ENCODE measurements at places on chromosomes 6 and 20.

GRCh38 chr6:110664933-110665332, 150.3 kb downstream of the CDK19 start:
- no peak for DNase-seq

DNA sequence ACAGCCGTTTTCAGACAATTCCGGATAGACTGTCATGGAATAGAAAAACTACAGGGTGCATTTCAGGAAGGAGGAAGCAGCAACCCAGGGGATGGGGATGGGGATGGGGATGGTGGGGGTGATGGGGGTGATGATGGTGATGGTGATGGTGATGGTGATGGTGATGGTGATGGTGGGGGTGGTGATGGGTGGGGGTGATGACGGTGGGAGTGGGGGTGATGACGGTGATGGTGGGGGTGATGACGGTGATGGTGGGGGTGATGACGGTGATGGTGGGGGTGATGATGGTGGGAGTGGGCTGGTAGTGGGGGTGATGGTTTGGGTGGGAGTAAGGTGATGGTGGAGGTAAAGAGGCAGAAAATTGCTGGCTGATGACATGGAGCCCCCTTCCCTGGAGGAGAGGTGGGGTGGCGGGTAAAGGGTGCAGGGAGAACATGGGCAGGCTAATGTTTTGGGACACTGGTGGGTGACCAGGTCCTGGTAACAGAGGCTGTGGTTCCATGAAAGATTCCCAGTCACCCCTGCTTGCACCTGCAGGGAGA, 17.5 kb downstream of the LAMA5 start:
- no peak for DNase-seq

- DNase-seq, result no peak
Observed at GRCh38 chr6:56448046-56448445, 194.6 kb downstream of the DST start.

DNA sequence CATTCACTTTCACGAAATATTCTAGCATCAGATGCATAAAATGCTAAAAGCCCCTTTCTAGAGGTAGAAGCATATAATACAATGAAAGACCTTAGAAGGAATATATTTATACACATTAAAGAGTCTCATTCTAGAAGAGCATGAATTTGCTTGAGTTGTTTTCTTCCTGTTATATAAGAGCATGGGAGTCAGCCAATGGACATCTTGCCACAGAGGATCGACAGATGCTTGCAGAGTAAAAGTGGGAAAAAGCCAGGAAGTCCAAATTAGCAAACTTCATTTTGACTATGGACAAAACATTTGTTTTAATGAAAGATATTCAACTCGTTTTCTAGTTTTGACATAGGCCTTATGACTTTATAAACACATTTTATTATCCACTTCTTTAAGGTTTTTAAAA, 44.2 kb upstream of the RIPPLY2 start:
- DNase-seq, result no peak

GRCh38 chr20:41178904-41179432, 41.6 kb downstream of the PLCG1 start:
- DNase-seq, result no peak

DNA sequence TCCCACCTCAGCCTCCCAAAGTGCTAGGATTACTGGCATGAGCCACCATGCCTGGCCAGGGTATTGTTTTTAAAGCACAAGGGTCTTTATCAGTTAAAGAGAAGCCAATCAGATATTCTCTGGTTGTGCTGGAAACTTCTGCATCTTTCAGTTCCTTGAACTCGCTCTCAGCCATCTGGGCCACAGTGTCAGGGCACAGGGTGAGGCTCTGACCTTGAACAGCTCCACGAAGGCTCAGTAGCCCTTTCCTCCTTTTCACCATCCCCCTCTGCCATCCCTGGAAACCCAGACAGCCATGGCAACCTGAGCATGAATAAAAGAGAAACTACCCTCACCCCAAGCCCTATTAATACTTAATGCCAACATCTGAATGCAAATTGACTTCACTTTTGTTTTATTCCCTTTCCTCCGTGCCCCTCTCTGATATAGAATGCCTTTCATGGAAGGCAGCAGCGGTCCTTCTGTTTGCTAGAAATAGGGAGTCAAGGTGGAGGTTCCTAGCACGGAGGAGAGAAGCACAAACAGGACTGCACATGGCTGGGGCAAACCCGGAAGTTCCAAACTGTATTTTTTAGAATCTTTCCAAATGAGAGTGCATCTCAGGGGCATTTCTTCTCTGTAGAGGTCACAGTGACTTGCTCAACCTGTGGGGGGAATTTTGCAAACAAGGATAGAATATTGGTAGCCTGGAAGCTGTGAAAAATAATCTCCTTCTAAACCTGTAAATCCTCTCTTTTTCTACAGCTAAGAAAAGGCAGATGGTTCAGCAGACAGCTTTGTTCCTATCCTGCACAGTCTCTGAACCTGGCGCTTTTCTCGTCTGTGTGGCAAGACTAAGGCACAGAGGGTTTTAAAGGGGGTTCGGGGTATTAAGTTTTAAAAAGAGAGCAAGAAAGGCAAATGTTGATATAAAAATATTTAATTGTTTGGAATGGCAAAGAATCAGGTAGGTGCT, 176.4 kb upstream of the RREB1 start:
- DNase-seq, result no peak

GRCh38 chr20:64261138-64261537, 5.6 kb downstream of the PCMTD2 start:
- no peak for DNase-seq

DNA sequence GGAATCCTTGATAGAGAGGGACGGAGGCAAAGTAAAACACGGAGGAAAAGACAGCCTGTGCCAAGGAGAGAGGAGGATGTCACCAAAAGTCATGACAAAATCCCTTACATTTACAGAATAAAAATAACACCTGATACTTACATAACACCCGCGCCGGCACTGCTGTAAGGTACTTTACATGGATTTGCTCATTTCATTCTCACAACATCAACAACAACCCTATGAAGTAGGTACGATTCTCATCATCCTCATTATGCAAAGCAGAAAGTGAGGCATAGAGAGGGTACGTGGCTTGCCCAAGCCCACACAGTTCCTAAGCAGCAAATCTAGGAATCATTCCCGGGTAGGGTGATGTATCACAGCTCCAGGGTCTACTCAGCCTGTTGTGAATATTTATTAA, 67.6 kb upstream of the NFATC2 start:
- no peak for DNase-seq

GRCh38 chr20:15637950-15638754, 935.1 kb downstream of the KIF16B start:
- no peak for DNase-seq

Data from effector CD8-positive, alpha-beta T cell (primary cell).